ENCODE measurements at places on chromosomes 12 and 14.

DNA sequence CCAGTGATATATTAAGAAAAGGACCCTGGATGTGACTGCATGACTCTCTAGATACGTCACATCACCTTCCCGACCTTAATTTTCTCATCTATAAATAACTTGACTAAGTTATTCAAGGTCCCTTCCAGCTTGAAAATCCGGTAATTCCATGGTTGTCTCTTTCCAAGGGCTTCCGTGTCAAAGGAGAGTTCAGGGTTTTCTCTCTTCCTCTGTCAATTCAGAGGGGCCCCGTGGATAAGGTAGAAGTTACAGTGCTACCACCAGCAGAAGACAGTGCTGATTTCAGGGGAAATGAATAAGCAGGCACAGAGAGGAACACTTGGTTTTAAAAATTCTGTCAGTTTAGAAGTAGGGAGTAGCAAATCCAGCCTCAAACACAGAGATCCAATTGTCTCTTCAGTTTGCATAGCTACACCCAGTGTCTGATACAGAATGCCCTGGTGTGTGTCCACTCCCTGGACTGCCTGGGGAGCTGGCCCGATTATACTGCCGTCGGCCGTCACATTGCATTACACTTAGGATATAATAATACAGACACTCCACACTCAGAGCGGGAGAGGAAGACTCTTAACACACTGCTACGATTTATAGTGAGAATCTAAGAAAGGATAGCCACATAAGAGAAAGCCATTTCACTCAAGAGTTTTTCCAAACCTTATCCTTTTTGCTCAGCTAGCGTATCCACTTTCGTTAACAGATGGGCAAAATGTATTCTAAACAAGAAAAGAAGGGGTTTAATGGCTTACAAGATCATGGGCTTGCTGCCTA is 54.7 kb upstream of the GTF2A1 start:
- H3K27me3 ChIP-seq, result peaks cover 3% of the 10 kb centered on the region
- peak overlapping the region; percentile 74 for H3K27ac ChIP-seq
- H3K4me1 ChIP-seq, result peaks cover 59% of the 10 kb centered on the region
- no peak for DNase-seq
- H3K4me3 ChIP-seq, result peak overlapping the region; percentile 26

DNA sequence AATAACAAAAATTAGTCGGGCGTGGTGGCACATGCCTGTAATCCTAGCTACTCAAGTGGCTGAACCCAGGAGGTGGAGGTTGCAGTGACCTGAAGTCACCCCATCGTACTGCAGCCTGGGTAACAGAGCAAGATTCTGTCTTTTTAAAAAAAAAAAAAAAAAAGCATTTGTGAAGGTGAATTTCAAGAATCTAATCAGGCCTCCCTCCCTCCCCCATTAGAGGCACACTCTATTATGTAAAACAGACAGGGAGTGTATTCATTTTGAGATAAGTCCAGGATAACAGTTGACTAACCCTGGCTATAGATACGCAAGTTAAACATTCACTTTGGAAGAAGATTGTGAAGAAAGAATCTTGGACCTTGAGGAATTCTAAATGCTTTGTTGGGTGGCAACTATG is 2.9 kb downstream of the RESF1 start:
- H3K27ac ChIP-seq, result no peak overlapping the region
- peak overlapping the region; percentile 96 for H3K4me3 ChIP-seq
- H3K36me3 ChIP-seq, result peaks cover 73% of the 10 kb centered on the region

DNA sequence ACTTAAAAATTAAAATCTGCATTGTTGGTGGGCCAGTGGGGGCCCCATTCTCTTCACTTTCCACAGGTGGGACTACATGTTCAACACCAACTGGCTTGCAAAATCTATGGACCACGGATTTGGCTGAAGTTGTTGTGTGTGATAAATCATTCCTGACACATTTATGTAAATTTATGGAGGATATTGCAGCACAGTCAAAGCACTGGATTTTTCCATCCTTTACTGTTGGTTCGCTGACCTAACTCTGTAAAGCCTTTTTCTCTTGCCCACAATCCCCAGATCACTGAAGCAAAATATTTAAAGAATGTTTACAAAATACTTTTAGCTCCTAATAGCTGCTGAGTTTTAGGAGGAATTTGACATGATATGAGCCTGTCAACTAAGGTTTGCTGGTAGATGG is 219.7 kb upstream of the PRICKLE1 start:
- no peak overlapping the region for H3K27ac ChIP-seq
- no peak overlapping the region for H3K4me3 ChIP-seq
- H3K4me1 ChIP-seq, result peaks cover 23% of the 10 kb centered on the region
- peaks cover 4% of the 10 kb centered on the region for H3K27me3 ChIP-seq
- DNase-seq, result no peak
- H3K36me3 ChIP-seq, result no peaks in the 10 kb centered on the region

GRCh38 chr14:88323523-88324199 is 592 bp upstream of the KCNK10 start:
- H3K4me1 ChIP-seq, result peaks cover 9% of the 10 kb centered on the region
- no peaks in the 10 kb centered on the region for H3K36me3 ChIP-seq

- no peaks in the 10 kb centered on the region for H3K36me3 ChIP-seq
- DNase-seq, result no peak
- no peak overlapping the region for H3K27ac ChIP-seq
- no peak overlapping the region for H3K4me3 ChIP-seq
These were observed 908.6 kb upstream of the MDGA2 start for GRCh38 chr14:48584031-48584430.

- H3K36me3 ChIP-seq, result no peaks in the 10 kb centered on the region
- H3K4me3 ChIP-seq, result no peak overlapping the region
- H3K27ac ChIP-seq, result peak overlapping the region; percentile 34
- DNase-seq, result no peak
- H3K4me1 ChIP-seq, result peaks cover 49% of the 10 kb centered on the region
These were observed 143.6 kb downstream of the DUSP6 start for GRCh38 chr12:89208661-89209096.

GRCh38 chr12:14952299-14952921 is 9.0 kb downstream of the ARHGDIB start:
- H3K27me3 ChIP-seq, result peaks cover 3% of the 10 kb centered on the region
- H3K4me1 ChIP-seq, result peaks cover 31% of the 10 kb centered on the region
- no peaks in the 10 kb centered on the region for H3K36me3 ChIP-seq
- H3K4me3 ChIP-seq, result no peak overlapping the region
- no peak for DNase-seq
- H3K27ac ChIP-seq, result no peak overlapping the region

GRCh38 chr12:22231836-22232235 is 102.7 kb downstream of the ST8SIA1 start:
- H3K36me3 ChIP-seq, result peaks cover 9% of the 10 kb centered on the region
- H3K4me3 ChIP-seq, result peak overlapping the region; percentile 12
- DNase-seq, result no peak
- H3K4me1 ChIP-seq, result peaks cover 68% of the 10 kb centered on the region
- H3K27me3 ChIP-seq, result peaks cover 9% of the 10 kb centered on the region

- no peak overlapping the region for H3K27ac ChIP-seq
- no peak overlapping the region for H3K4me3 ChIP-seq
- peaks cover 7% of the 10 kb centered on the region for H3K27me3 ChIP-seq
- peaks cover 10% of the 10 kb centered on the region for H3K4me1 ChIP-seq
- no peak for DNase-seq
These were observed 29.4 kb downstream of the SERPINA3 start for GRCh38 chr14:94641632-94641955.

DNA sequence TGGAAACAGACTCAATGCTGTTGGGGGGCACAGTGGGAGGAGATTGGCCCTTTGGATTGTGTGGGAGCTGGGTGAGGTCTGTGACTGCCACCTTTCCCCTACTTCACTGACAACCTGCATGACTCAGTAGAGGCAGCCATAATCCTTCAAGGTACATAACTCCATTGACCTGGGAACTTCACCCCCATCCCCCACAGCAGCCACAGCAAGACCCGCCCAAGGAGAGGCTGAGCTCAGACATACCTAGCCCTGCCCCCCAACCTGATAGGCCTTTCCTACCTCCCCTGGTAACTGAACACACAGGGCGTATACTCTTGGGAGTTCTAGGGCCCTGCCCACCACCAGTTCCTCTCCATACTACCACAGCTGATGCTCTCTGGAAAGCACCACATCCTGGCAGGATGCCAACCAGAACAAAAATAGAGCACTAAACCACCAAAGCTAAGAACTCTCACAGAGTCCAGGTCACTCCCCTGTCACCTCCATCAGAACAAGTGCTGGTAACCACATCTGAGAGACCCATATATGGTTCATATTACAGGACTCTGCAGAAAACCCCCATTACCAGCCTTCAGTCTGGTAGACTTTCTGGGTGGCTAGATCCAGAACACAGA is 703.9 kb downstream of the FSCB start:
- H3K27ac ChIP-seq, result no peak overlapping the region
- H3K27me3 ChIP-seq, result peaks cover 2% of the 10 kb centered on the region
- no peak overlapping the region for H3K4me3 ChIP-seq
- H3K4me1 ChIP-seq, result no peaks in the 10 kb centered on the region

DNA sequence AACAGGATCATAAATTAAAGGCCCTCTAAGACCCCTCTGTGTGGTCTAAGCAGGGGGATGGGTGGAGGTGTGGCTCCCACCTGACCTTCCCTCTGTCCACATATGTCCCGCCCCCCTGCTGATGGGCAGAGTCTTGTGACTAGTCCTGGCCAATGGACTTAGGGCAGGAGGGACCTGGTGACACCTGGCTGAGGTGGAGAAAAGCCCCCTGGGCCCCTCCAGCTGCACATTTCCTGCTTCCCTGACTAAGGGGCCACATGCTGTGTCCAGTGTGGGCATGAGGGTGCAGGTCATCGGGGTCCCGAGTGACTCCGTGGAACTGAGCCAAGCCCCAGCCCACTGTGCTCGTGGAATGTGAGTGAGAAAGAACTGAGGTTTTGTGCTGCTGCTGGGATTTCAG is 254.7 kb downstream of the ADGRD1 start:
- H3K4me3 ChIP-seq, result no peak overlapping the region
- peaks cover 11% of the 10 kb centered on the region for H3K4me1 ChIP-seq
- DNase-seq, result no peak
- H3K27ac ChIP-seq, result no peak overlapping the region
- no peaks in the 10 kb centered on the region for H3K36me3 ChIP-seq
- H3K27me3 ChIP-seq, result peaks cover 19% of the 10 kb centered on the region

GRCh38 chr12:120109570-120110267 is 6.8 kb downstream of the RAB35 start:
- H3K36me3 ChIP-seq, result peaks cover 53% of the 10 kb centered on the region
- no peak overlapping the region for H3K4me3 ChIP-seq
- peaks cover 52% of the 10 kb centered on the region for H3K4me1 ChIP-seq
- no peak for DNase-seq
- H3K27ac ChIP-seq, result peak overlapping the region; percentile 29

GRCh38 chr12:90091809-90092208 is 383.2 kb upstream of the ATP2B1 start:
- peaks cover 20% of the 10 kb centered on the region for H3K4me1 ChIP-seq
- no peak for DNase-seq
- peak overlapping the region; percentile 20 for H3K27ac ChIP-seq
- no peaks in the 10 kb centered on the region for H3K27me3 ChIP-seq
- no peaks in the 10 kb centered on the region for H3K36me3 ChIP-seq

Measured in nephron progenitor cell (in vitro differentiated cells).